ENCODE measurements at places on chromosomes 5 and 9.
A peak's percentile ranks its signal among the peaks of the same experiment; 100 is the strongest.

- DNase-seq: peak; percentile 68
These were observed at the start of gene SLC12A7 for GRCh38 chr5:1111727-1112289. SLC12A7 (minus strand) TSS chr5:1112063; CDS start chr5:1111991, 72 bp downstream.

GRCh38 chr5:35861718-35862117, 5.0 kb downstream of the IL7R start:
- DNase-seq: no peak

DNA sequence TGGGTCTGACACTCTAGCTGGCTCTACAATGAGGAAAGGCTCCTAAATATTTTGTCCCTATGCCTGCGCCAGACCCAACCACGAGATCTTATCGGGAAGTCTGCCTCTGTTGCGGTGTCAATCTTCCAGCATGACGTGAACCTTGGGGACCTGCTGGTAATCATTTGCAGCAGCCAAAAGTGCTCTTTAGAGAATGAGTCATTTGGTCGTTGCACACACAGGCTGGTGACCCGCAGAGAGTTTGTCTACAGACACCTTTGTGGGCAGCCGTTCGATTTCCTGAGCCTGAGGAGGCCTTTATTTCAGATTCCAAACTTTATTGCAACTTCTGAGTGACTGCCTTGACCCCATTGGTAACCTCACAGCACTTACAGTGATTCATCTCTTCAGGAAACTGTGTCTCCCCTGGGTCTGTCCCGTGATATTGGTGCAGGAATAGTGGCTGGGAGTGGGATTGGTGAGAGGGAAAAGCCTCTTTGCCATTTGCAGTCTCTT, 326.1 kb downstream of the NSG2 start:
- no peak for DNase-seq

- DNase-seq: no peak
These were observed 34.9 kb downstream of the LURAP1L start for GRCh38 chr9:12809720-12810119.

GRCh38 chr9:105643795-105644194, 18.5 kb upstream of the TAL2 start:
- no peak for DNase-seq

GRCh38 chr5:93571114-93571949, 9.7 kb downstream of the NR2F1-AS1 start:
- no peak for DNase-seq

DNA sequence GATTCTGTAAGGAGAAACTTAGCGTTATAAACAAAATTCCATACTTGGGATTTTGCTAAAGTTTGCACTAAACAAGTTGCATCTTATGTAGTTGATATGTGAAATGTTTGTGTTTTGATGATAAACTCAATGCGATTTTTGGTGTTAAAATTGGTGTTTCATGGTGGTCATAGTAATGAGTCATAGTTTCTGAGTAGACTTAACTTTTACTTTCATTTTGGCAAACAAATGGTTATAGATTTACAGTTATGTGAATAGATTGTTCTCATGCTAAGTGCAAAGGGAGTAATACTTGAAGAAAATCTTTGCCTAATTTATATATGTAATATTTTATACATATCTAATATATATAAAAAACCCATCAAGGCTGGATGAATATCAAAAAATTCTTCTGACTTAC, 107.3 kb upstream of the ELAVL2 start:
- DNase-seq: no peak

- no peak for DNase-seq
These were observed 148.3 kb upstream of the NR3C1 start for GRCh38 chr5:143551820-143552251.

DNA sequence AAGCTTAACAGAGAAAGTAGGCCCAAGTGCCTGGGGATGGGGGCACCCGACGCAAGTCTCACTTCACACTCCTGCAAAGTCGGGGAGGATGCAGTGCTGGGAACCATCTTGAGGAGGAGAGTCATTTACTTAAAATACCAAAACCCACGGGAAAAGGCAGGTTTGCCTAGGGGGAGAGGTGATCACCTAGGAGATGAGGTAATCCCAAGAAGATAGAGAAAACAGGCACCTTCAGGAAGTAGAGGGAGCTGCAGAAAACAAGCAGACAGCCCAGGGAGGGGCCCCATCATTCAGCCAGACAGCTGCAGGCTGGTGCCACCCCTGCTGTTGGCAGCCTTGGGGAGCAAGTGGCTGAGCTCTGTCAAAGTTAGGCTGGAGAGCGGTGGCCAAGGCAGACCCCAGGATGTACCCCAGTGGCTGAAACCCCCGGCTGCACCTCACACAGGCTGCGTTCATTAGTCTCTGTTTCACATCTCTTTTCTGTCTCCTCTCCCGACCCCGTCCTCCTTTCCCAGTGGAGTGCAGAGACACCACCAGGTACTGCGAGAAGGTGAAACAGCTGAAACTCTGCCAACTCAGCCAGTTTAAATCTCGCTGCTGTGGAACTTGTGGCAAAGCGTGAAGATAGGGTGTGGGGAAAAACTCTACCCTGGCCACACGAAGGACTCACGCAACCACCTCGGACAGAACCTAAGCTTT, 124.9 kb downstream of the SAXO1 start:
- no peak for DNase-seq

- no peak for DNase-seq
These were observed 102.2 kb downstream of the CETN3 start for GRCh38 chr5:90307322-90307721.

DNA sequence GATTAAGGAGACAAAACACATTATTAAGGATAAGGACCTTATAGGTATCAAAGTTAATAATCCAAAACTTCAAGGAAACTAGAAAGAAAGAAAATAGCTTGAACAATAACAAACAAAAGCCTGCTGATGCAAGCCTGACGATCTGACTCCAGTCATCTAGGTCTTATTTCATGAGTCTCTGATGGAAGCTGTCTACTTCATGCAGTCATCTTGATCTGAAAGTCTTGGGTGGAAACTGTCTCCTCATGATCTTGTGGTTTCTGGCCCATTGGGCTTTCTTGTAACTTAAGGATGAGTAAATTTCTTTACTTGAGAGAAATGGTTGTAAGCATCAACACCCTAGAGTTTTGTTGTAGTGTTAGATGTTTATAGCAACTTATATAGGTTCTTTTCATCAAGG, 20.6 kb upstream of the PSIP1 start:
- DNase-seq: no peak

DNA sequence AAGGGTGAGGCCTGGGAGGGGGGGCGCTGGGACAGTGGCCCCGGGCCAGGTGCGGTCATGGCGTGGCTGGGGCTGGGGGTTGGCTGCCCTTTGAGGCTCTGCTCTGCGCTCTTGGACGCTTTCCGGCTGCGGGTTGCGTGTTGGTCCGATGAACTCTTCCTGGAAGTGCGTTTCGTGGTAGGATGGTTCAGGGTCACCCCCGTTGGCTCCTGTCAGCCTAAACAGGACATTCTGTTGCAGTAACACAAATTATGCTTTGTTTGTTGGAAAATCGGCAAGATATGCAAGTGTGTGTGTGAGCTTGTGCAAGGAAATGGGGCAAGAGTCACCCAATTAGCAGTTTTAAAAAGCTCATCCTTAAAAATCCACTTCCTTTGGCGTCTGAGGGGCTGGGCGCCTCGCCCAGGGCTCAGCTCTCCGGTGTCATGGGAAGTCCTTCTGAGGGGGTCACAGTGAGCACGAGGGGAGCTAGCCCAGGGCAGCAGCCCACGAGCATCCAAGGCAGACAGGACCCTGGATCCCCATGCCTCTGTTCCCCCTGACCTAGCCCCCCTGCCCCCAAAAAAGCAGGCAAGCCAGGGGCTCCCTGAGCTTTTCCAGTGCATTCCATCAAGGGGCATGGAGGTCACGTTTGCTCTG, 22.2 kb upstream of the RNU6ATAC start:
- no peak for DNase-seq

GRCh38 chr9:131113655-131114054, 11.7 kb upstream of the NUP214 start:
- DNase-seq: no peak

DNA sequence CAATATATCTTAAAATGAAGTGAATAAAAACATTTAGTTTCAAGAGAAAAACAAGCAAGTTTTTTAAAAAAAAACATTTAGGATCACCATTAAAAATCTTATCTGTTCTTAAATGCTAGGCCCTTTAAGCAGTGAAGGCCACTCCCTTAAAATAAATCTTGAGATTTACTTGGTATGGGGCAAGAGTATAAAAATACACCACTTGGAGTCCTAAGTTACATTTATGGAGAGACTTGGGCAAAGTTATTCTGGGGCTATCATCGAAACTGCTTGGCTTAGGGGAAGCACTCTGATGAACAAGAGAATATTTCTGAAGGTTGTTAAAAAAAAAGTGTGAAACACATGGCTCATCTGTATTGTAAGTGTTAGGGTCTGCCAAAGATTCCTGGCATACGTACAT, 97.4 kb downstream of the NR3C1 start:
- DNase-seq: no peak

GRCh38 chr5:67032921-67033664, 163.5 kb downstream of the CD180 start:
- DNase-seq: no peak

- DNase-seq: no peak
These were observed 18.4 kb upstream of the RARS1 start for GRCh38 chr5:168467755-168468330.

DNA sequence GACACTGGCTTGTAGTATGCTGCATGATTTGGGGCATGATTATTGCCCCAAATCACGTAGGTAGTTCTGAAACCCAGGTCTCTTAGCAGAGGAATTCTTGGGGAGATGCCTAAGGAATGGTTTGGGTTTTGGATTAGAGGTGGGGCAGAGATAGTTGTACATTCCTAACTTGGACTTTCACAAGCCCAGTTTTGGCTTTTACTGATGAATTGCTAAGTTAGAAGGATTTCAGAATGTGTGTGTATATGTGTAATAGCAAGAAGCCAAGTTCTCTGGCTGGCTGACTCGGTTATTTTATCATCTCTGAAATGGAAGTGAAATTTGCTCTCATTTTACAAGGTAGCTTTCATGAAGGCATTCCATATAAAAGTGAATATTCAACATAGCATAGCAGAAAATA, 23.8 kb upstream of the ZNF131 start:
- no peak for DNase-seq

- no peak for DNase-seq
These were observed 1.6 kb upstream of the CFAP90 start for GRCh38 chr5:7852542-7852941.

DNA sequence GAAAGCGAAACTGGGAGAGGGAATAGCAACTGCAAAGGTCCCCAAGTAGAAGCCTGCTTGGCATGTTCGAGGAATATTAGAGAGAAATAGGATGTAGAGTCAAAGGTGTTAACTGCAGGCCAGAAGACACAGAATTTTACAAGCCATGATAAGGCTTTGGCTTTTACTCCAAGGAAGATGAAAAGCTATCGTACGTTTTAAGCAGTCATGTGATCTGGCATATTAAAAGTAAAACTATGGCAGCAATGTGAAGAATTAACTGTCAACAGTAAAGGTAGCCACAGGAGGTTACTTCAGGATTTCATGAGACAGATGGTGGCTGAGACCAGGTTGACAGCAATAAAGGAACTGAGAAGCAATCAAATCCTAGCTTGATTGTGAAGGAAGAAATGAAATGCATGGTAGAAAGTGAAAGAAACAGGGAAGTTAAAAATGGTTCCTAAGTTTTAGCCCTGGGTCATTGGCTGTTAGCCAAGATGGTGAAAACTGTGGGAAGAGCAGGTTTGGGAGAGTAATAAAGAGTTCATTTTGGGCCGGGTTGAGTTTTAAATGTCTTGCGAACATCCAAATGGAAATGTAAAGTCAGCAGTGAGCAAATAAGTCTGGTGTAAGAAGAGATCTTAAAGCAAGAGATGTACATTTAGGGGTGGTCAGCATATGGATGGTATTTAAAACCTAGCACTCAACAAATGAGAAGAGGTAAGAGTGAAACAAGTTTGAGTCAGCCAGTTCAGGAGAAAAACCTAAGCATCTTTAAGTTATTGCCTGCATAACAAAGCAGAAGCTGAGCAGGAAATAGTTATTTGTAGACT, 20.3 kb upstream of the TTC33 start:
- DNase-seq: no peak

DNA sequence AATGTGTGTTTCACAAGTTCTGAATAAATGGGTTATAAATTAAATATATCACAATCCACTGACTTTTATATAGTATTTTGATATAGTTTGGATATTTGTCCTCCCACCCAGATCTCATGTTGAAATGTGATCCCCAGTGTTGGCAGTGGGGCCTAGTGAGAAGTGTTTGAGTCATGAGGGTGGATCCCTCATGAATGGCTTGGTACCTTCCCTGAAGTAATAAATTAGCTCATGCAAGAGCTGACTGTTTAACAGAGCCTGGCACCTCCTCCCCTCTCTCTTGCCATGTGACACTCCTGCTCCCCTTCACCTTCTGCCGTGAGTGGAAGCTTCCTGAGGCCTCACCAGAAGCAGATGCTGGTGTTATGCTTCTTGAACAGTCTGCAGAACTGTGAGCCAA, 127.9 kb upstream of the PALM2AKAP2 start:
- DNase-seq: no peak

GRCh38 chr5:126641387-126641786, 40.6 kb downstream of the PHAX start:
- DNase-seq: no peak

- DNase-seq: no peak
These were observed 9.2 kb upstream of the LCN15 start for GRCh38 chr9:136773386-136774044.

- no peak for DNase-seq
These were observed 39.9 kb downstream of the ATG10 start for GRCh38 chr5:82011761-82012160.

DNA sequence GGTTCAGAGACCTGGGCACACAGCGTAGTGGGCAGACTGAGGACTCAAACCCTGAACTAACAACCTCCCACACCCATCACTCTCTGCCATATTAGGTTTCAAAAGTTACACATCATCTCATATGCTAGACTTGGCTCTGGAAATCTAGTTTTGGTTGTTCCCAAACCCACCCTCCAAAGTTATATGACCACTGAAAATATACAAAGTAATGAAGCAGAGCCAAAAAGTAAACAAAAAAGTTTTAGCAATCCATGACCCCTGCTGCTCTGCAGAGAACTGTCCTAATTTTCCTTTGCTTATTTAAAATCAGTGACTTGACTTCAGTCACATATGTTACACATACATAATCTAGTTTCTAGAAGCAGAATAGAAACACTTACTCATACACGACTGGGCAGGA, 155.6 kb upstream of the TAS2R1 start:
- no peak for DNase-seq

DNA sequence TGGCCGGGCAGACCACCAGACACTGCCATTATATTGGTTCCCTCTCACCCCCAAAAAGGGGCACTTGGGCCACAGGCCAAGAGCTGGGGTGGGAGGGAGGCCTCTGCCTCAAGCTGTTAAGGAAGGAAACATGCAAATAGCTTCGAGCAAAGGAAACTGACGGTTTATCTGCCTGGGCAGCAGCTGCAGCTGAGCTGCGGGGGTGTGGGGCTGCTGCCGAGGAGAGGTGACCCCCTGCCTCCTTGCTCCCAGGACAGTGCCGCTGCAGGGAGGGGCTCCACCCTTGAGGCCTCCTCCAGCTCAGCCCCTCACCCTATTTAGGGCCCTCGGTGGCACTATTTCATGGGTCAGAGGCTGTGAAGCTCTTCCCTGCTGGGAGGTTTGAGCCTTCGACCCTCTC, 789 bp downstream of the DOK3 start:
- no peak for DNase-seq

- no peak for DNase-seq
These were observed 49.2 kb upstream of the TNC start for GRCh38 chr9:115167175-115167574.

- no peak for DNase-seq
These were observed 29.0 kb upstream of the FSD1L start for GRCh38 chr9:105418588-105419500.
